Activated CD4-positive, alpha-beta T cell treated with anti-CD3 and anti-CD28 coated beads, Interleukin-2, amount 50 U/mL, for 48 hours (primary cell): ENCODE measurements at places on chromosomes 7 and 10.

- no peak for DNase-seq
Observed at GRCh38 chr7:145092766-145093165, 256.9 kb upstream of the TPK1 start.

GRCh38 chr10:132407846-132408278 is 10.9 kb downstream of the PWWP2B start:
- DNase-seq, result no peak

- no peak for DNase-seq
Observed at GRCh38 chr7:20260223-20260622, 43.0 kb upstream of the MACC1 start.

DNA sequence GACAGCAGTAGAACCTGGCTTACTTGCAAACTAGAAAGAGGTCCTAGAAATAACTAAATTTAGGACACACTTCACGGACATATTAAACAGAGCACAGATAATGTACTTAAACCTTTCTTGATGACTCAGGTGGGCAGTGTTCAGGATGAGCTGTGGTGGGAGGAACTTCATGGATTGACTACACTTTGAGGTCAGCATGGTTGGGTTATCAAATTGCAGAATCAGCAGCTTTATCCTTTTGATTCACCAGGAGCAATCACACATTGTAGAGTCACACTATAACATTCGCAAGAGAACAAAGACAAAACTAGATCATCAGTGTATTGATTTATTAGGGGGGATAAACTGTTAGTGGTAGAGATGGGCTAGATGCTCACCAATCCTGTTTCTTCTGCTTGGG is 38.6 kb upstream of the AGK start:
- DNase-seq, result no peak

DNA sequence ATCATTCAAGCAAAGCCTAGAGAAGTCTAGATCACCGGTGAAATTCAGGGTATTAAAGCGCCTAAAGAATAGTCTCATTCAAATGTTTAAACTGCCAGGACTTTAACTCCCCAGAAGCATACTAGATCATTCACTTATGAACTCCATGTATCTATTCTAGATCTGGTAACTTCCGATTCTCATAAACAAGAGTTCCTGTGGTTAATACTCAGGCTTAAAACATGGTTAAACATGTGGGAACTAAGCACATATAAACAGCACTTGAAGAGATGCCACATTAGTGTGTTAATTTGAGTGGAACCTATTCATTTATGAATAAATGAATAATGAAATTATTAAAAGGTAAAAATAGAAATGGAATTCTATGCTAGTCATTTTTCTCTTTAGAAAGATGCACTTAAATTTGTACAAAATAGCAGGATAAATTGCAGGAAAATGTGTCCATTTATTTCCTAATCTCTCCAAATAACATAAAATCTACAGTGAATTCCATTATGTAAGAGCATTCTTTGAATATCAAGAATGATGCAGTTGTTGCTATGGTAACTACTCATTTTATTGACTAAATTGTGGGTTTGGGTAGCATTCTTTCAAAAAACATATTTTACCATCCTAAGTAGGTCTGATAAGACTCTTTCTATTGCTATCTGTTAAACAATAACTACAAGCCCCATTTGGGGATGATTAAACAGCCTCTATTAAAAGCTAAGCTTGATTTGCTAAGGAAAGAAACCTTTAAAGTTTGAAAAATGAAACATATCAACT is 147.6 kb upstream of the TMEM168 start:
- no peak for DNase-seq

DNA sequence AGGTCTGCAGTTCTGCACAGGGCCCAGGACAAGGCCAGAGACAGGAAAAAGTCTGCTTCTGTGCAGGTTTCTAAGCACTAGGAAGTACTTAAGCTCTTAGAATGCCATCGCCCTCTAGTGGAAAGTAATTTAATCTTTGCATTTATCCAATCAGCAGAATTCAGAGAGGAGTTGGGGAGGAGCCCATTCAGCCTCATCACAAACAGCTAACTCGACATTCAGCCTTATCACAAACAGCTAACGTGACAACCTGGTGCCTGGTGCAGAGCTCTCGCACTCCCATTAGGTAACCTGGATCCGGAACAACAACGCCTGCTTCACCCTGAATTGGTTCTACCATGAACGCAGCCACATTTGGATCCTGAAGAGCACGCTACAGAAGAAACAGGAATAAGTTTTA is 15.2 kb downstream of the OAT start:
- DNase-seq, result peak; percentile 6

- no peak for DNase-seq
Observed at GRCh38 chr10:89909752-89910151, 208.4 kb downstream of the KIF20B start.

GRCh38 chr10:128210215-128211063 is 84.2 kb upstream of the MKI67 start:
- DNase-seq, result peak; percentile 78

DNA sequence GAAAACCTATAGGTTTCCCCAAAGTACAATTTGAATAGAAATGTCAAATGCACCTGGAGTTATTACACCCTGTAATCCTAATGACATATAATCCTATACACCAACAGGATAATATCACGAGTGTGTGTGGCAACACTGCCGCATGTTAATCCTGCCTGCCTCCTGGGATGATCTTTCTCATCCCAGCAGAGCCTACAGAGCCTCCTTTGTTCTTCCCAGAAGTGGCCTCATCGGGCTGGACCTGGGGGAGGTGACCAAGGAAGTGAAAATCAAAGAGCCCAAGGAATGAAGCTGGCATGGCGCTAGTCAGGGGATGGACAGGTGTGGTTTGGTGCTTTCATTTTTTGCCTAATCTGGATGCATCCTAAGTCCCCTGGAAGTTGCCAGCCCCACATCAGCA is 29.5 kb upstream of the LEP start:
- DNase-seq, result no peak

DNA sequence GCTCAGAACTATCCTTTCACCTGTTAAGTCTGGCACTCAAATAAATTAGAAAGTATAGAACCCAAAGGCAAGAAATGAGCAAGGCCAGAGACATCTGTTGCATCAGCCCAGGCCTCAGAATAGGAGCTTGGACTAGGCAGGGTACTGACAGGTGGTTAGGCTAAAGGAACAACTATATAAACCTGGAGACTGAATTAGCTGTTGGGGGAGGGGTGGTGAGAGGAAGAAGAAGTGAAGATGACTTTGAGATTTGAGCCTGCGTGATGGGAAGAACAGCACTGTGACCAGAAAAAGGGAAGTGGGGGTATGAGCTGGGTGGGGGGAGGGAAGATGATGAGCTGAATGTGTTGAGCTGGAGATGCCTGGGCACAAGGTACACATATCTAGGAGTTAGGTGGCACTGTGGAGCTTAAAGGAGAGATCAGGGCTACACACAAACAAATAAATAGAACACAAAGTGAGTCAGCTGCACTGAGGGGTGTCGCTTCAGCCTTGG is 244.7 kb downstream of the PTEN start:
- DNase-seq, result no peak

DNA sequence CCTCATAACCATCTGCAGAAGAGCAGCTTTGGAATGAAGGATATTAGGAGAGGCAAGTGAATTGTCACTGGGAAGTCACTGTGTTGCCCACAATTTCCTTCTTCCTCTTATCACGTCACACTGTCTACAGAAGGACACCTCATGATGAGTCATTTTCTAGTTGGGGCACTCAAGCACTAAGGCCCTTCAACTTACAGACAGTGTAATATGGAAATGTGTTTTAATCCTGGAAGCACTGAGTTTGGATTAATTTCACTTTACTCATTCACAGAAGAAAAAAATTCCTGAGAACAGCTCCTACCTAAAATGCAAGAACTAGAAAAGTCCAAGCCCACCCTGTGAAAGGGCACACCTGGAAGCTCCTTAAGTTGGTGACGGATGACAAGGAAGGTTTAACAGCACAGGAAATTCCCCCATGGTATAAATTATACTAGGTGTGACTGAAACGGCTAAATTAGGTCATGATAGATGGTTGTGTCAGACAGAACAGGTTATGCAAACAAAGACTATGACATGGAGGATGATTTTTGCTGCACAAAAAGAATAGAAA is 56.6 kb downstream of the PARD3 start:
- no peak for DNase-seq

DNA sequence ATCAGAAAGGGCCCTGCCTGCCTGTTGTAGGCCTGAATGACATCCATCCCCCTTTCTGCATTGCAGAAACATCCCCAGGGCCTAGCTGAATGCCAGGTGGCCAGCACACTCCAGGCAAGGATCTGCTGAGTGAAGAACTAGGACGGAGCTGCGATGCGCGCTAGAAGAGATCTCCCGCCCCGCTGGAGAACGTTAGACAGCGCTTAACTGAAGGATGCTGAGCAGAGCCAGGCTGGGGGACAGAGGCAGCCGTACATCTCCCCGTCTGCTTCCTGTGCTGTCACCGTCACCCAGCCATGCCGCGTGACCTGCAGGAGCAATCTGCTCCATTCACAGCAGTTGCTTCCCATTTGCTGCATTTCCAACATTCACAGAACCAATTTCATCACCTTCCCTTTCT is 73.3 kb downstream of the FAM53B start:
- DNase-seq, result no peak

- DNase-seq, result no peak
Observed at GRCh38 chr10:77832238-77832637, 94.3 kb downstream of the DLG5 start.

- no peak for DNase-seq
Observed at GRCh38 chr7:132367795-132368194, 208.5 kb downstream of the PLXNA4 start.

- DNase-seq, result no peak
Observed at GRCh38 chr10:76197293-76197692, 765.9 kb downstream of the LRMDA start.

- DNase-seq, result no peak
Observed at GRCh38 chr7:108596560-108596959, 26.9 kb downstream of the DNAJB9 start.

DNA sequence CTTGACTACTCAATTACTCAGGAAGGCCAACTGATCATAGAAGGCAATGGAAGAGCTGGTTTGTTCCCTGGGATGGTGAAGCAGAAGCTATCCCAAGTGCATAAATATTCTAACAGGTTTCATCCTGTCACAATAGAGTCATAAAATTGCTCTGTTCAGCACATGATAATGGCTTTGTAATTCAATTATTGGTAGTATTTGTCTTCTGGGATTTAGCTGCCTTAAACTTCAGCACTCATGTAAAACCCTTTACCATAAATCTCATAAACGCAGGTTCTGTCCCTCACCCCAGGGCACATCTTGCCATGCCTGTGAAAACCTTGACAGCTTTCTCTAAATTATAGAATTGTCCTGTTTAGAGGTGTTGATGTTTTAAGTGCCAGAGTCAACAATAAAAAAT is 417.6 kb downstream of the SORCS1 start:
- no peak for DNase-seq

DNA sequence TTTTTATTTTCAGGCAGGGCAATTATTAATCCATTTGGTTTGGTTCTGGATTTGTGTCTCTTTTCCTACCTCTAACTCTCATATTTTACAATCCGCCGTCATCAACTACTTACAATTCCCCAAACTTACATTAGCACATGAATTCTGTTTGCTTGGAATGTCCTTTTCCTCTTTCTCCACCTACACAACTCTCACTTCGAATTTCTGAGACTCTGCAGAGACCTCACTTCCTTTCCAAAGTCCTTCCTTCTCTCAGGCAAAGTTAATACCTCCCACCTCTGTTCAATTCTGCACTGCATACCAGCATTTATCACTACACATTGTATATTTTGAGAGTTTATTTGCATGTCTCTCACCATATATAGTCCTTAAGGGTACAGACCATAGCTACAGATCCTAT is 122.7 kb upstream of the LRRTM3 start:
- no peak for DNase-seq

DNA sequence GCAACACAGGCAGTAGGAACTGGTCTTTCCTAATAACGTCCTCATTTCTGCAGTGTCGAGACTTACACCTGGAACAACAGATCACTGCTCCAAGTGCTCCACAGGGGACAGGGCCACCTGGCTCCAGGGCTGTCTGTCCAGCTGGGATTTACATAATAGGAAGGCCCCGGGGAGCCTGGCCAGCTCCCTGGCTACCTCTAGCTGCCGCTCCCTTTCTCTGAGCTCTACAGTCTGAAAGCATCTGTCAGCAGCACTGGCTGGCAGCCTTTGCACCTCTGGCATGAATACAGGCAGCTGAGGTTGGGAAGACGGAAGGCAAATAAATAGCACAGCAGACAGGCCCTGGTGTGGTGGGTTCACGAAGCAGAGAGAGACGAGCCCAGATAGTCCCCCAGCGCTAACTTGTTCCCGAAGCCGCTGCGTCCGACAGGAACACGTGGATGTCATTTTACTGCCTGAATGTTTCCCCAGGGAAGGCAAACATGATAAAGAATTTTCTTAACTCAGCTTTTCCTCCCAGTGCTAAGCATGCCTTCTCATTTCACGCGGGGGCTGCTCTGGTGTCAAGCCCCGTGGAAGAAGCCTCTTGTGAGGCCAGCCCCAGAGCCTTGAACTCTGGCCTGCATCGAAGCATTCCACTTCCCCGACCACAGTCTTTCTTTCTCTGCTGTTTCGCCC is 105.4 kb downstream of the ITIH5 start:
- DNase-seq, result no peak

DNA sequence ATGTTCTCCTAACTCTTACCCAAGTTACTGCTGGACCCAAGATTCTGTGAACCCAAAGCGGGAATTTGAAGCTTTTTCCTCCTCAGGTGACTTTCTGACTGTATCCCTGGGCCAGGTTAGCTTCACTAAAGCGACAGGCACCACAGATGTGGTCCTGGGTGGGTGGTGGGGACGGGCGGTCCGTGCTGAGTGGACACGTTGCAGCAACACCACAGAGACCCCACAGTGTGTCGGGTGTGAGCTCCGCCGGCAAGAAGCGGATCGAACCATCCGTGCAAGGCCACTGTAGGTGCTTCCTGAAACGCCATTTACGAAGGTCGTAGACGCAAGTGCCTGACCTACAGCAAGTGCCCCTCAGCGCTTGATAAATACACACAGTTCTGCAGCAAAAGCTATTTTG is 325.9 kb downstream of the ADARB2 start:
- DNase-seq, result no peak

DNA sequence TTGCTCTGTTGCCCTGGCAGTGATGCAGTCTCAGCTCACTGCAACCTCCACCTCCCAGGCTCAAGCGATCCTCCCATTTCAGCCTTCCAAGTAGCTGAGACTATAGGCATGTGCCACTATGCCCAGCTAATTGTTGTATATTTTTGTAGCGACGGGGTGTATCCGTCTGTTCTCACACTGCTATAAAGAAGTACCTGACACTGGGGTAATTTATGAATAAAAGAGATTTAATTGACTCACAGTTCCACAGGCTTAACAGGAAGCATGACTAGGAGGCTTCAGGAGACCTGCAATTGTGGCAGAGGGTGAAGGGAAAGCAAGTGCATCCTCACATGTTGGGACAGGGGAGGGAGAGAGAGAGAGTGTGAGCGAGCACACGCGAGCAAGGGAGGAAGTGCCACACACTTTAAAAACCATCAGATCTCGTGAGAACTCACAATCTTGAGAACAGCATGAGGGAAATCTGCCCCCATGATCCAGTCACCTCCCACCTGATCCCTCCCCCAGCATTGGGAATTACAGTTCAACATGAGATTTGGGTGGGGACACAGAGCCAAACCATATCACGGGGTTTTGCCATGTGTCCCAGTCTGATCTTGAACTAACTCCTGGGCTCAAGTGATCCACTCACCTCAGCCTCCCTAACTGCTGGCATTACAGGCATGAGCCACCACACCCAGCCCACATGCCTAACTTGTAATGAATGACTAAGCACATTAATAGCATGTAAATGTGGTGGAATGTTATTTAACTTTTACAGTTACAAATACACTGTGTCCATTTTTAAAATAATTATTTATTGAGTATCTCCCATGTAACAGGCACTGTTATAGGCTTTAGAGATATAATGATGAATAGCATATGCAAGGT is 65.5 kb downstream of the RALA start:
- no peak for DNase-seq

GRCh38 chr10:3803295-3803926 is 18.4 kb upstream of the KLF6 start:
- peak; percentile 44 for DNase-seq
